Stimulated activated CD8-positive, alpha-beta memory T cell treated with anti-CD3 and anti-CD28 coated beads, Interleukin-4, amount 100 ng/mL, for 4 hours (primary cell): ENCODE measurements at places on chromosomes 11 and 22.

DNA sequence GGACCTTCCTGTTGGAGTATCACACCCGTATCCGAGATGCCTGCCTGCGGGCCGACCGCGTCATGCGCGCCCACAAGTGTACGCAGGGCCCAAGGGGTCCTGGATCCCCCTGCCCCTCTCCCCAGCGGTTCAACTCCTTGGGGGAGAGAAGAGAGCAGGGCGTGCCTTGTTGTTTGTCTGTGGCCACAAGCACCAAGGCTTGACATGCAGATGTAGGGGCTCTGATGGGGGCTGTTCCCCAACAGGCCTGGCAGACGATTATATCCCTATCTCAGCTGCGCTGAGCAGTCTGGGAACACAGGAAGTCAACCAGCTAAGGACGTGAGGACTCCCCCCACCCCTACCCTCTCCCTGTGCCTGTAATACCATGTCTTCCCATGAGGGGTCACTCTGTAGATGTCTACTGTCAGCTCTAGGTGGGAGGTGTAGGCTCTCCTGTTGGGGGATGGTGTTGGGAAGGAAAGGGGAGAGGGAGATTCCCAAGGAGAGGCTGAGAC lies 6.8 kb downstream of the CFL1 start:
- no peak for DNase-seq

DNA sequence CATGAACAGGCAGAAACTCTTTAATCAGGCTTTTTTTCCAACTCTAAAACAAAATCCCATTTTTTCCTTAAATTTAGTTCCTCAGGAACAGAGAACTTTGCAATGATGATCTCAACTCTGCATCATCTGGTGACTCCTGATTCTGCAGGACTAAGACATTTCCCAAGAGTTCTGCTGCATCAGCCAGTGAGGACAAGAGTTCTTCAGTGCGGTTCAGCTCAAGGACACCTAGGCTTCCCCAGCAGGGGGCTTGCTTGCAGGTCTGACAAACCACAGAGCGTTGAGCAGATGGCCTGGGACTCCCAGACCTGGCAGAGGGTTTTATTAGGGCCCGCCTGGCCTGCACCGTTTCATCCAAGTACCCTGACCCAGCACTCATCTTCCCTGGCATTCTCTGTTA lies 6.4 kb downstream of the CDCA5 start:
- DNase-seq: no peak

DNA sequence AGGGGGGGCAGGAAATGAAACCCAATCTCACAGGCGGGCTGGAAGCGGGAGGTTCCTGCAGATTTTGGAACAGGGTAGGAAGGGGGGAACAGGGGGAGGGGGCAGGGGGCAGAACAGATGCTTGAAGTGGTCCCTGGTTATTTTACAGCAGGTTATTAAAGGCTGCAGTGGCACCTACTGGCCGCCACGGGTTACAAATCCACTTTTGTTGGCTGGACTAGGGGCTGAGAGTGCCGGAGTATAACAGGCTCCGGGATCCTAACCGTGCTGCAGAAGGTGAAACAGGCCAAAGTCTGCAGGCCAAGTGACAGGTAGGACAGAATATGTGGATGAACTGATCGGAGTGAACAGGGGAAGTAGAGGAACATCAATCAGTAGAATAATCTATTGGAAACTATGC lies 2.5 kb downstream of the ROBO3 start:
- DNase-seq: no peak

DNA sequence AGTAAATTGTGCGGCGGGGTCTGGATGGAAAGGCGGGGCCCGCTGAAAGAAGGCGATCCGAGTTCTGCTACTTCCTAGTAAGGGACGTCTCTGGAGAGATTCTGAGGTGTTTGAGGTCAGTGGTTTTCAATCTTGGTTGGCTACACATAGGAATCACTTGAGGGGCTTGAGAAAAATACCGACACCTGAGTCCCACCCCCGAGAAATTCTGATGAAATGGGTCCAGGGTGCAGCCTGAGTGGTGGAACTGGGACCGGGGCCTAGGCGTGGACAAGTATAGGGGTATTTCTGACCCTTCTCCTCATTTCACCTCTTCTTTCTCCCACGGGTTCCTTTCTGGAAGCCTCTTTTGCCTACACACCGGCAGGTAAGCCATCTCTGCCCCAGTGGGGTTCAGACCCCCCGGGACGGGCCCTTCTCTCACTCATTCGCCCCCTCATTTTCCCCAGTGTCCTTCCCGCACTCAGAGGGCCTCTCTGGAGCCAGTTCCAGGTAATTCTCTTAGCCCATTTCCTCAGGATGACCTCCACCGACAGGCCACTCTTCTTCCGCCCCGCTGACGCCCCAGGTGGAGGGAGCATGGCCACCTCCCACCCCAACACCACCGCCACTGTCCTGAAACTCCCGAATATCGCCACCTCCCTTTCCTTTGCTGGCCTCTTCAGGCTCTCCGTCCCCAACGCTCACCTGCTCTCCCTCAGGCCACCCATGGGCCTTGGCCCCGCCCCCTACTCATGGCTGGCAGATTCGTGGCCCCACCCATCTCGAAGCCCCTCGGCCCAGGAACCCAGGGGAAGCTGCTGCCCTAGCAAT lies 11.8 kb downstream of the ROBO3 start:
- DNase-seq: no peak

GRCh38 chr11:84740050-84740449 lies 887.1 kb downstream of the DLG2 start:
- DNase-seq: no peak

DNA sequence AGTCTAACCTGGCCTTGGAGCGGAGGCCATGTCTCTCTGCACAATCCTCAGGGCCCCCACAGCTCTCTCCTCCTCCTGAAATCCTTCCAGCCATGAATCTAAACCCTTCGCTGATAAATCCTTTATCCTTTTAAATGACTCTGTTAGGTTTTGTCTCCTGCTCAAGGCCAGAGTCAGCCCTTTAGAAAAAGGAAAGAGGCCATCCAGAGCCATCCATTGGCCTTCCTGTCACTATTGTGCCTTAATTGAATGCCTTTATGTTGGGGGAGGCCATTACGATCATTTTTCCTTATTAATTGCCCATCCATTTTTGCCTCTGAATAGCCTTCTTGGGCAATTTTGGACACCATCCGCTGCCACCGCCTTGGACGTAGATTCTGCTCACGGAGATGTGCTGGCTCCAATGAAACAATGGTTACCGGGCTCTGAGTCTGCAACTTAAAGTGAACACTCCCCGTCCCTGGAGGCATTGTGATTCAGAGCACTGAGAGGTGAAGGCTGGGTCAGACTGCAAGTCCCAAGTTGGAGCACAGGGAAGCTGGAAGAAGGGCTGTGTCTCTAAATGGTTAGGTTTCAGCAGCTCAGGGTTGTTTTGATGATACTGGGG lies 213.0 kb upstream of the E2F8 start:
- DNase-seq: no peak

DNA sequence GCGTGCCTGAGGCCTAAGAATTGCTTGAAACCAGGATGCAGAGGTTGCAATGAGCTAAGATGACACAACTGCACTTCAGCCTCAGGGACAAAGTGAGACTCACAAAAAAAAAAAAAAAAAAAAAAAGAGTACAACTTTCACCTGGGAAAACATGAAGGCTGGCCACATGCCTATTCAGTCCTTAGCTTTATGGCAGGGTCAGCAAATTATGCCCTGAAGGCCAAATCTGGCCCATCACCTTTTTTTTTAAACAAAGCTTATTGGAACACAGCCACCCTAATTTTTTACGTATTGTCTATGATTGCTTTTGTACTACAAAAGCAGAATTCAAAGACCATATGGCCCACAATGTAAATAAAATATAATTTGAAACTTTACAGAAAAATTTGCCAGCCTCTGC lies 8.2 kb downstream of the FSHB start:
- DNase-seq: no peak

DNA sequence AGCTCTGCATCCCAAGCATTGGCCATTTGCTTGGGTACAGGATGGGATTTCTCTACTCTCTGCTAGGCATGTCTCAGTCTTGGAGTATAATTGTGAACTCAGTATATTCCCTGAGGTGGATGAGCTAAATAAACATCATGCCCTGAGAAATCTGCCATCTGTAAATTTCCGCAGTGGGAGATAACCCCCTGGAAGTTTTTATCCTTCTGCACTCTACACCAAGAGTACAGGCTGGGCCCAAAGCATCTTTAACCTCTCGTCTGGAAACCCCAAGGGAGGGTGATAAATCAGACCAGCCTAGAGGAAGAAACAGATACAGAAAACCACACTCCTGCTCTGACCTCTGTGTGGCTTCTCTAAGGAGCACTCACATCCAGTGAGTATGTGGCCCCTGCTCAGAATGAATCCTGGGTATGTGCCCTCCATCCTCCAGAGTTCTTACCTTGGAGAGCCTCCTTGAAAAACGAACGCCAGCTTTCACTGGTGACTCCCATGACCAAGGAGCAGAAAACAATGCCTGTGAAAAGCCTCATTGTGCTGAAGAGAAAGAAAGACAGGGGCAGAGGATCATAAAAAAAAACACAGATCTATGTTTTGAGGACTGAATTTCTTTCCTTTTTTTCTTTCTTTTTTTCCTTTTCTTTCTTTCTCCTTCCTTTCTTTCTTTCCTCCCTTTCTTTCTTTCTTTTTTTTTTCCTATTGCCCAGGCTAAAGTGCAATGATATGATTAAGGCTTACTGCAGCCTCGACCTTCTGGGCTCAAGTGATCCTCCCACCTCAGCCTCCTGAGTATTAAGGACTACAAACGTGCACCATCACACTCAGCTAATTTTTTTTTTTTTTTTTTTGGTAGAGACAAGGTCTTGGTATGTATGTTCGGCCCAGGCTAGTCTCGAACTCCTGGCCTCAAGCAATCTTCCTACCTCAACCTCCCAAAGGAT lies 938 bp downstream of the SAA4 start:
- no peak for DNase-seq

DNA sequence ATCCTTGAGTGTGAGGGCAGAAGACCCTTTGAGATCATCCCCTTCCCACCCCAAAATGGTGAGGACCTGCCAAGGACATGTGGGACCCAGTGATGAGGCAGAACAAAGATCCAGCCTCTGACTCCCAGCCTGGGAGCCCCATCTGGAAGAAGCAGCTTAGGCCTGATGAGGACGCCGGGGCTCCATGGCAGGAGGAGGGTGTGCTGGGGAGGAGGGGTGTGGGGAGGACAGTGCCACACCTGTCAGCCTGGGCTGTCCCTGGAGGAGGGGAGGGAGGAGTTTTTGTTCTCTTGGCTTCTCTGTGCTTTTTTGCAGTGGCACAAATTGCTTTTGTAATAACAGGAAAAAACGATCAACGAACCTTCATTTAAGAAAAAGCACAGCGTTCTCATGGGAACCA lies 44.4 kb upstream of the DAGLA start:
- no peak for DNase-seq

GRCh38 chr11:100459811-100460210 lies 227.3 kb upstream of the ARHGAP42 start:
- DNase-seq: no peak

- DNase-seq: no peak
Observed at GRCh38 chr22:24176630-24177029, 4.7 kb upstream of the SUSD2 start.

DNA sequence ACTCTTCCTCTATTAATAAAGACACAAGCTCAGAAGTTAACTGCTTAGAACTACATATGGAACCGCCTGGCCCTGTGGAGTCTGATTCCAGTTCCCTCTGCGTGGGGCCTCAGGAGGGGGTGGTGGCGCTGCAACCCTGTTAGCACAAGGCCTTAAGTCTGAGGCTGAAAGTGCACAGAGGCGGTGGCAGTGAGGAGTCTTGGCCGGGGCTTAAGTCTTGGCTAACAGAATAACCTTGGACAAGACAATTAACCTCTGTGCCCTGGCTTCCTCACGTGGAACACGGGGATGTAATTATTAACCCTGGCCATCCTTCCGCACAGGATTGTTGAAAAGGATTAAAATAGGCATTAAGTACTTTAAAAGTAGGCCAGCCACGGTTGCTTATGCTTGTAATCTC lies 191.5 kb downstream of the CEP164 start:
- DNase-seq: no peak

DNA sequence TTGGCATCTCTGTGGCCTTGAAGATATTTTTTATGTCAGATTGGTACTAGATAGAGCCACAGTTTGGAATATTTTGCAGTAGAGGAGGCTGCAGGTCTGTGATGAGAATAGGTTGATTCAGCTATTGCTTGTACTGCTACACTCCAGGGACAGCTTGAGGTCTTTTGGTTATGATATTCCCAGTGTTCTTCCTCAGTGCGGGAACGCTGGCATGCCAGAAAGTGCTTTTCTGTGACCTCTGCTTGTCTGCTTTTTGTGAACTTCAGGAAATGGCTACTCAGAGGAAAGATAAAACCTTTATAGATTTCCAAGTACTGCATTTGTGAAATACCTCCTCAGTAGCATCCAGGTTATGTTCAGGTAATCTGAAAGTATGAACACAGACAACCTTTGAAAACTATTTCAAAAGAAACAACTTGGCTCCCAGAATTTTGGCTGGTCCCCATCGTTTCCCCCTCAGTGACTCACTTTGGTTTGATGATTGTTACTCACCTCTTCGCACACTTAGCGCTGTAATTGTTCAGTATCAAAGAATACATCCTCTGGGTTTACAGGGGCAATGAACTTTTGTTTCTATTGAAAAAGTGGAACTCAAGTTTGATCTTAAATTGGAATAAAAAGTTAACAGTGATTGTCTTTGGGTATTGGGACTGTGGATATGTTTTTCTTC lies 191.4 kb downstream of the HIPK3 start:
- no peak for DNase-seq

DNA sequence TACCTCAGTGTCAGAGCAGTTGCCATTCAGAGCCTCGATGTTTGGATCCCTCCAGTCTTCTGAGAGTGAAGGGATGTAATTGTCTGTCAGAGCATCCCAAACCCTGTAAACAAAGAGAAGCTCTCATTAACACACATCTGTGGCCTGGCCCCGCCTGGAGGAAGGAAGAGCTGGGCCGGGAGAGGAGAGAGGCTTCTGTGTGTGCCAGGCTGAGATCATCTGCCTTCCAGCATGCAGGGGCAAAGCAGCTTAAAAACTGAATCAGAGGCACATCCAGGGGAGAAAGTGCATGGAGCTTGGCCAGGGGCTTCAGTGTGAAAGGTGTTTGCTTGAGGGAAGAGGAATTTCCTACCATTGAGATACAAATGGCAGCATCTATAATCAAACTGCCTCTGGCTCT lies 14.5 kb downstream of the FEZ1 start:
- no peak for DNase-seq

DNA sequence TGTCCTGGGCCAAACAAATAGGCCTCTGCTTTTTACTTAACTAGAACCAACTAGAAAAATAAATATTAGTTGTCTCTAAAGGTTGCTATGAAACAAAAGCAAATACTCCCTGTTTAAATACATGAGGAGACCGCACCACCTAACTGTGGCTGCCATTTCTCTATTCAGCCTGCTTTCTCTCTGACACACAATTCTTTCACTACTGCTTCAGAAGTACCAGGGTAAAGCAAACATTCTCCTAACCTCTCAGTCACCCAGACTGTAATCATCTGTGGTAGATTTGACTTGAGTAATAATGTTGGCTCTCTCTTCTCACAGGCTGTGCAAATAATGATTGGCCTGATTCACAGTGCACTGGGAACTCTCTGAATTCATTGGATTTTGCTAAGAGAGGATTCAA lies 41.0 kb upstream of the MS4A8 start:
- DNase-seq: no peak
